GM12892 (cell line): ENCODE measurements at places on chromosomes 6 and 20.

- no peak for DNase-seq
Observed at GRCh38 chr20:45336530-45337366, 11.5 kb downstream of the SDC4 start.

GRCh38 chr6:146315381-146316174, 228.1 kb upstream of the RAB32 start:
- no peak for DNase-seq

DNA sequence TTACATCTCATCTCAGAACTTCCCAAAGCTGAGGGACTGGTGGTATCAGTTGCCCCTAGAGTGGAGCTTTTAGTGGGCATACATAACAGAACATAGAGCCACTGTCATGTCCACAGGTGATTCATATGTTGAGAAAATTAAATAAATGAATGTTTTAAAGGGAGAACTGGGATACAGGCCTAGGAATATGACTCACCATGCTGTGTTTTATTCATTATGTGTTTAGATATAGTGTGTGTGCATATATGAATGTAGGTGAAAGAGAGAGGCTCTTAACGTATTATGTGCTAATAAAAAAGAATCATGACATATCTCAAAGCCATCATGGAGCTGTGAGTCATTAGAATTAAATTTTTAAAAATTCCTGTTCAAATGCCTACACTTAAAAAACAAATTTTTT, 332.2 kb upstream of the RSPO3 start:
- no peak for DNase-seq

- no peak for DNase-seq
Observed at GRCh38 chr6:164807125-164807524, 502.3 kb downstream of the C6orf118 start.

GRCh38 chr6:151071295-151071694, 168.5 kb upstream of the AKAP12 start:
- no peak for DNase-seq
